ENCODE measurements at places on chromosomes 16 and 17. TPM values are rescaled to one million over a fixed set of nuclear protein-coding genes. Genes with fewer than 3 reads are reported as not detected.

DNA sequence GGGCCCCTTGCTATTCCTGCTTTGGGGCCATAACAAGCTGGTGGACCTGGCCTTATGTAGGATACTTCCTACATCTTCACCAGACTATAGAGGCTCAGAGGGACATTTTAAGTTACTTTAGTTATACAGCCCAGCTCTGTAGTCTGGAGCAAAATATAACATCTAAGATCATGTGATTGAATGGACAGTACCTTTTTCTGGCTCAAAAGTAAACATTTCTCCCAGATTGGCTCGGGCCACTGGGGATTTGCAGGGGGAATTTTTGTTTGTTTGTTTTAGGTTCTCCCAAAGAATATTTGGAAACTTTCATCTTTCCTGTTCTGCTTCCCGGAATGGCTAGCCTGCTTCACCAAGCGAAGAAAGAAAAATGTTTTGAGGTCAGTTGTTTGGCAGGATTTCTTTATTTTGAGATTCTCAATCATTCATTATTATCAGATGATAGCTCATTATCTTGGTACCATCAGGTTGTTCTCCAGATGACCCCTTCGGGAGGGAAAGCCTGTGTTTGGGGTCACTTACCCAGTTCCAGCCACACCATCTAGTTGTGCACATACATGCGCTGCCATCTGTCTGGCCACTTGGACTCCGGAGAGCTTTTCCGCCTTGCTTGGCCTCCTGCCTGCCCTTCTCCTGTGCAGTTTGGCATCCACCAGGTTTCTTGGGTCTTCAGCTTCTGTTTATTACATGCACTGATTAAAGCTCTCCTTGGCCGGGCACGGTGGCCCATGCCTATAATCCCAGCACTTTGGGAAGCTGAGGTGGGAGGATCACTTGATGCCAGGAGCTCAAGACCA lies 17.2 kb downstream of the IQCK start:
- no peak for ATAC-seq

DNA sequence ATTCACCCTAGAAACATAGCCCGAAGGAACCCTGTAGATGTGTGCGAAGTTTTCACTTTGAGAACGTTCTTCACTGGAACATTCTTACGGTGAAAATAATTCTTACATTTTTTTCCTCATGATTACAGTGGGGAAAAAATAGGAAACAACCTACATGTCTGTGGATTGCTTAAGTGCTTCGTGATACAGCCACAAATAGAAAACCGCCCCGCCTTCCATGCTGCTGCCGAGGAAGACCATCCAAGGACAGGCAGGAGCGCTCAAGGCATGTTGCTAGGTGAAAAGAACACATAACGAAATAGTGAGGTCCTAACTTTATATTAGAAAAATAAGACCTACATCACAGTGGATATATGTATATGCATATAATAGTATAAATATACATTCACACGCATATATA lies 78.8 kb downstream of the BMERB1 start:
- no peak for ATAC-seq

DNA sequence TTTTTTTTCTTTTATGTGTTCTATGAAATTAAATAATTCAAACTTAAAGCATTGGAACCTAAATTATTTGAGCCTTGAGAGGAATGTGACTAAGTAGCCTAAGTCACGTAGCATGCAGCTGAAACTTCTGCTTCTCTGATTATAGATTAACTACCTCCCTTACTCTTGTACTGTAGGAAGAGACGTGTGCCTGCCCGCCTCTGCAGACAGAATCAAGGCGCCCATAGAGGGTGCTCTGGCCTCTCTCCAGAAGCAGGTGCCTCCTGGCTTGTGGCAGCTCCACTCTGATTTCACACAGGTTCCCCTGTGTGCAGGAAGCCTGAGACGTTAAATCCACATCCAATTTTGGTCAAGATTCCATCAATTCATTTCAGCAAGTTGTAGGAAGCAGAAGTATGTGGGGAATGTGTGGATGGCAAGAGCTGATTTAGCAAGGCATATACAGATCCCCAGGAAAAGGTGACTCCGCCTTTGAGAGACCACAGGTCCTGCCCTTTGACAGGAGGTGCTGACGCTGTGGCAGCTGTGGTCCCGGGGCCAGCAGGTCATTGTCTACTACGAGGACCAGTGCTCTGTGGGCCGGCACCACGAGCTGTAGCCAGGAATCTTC lies 1418.8 kb downstream of the CDH11 start:
- no peak for ATAC-seq

- ATAC-seq, result no peak
Observed at GRCh38 chr17:7750321-7750821, 32.8 kb downstream of the DNAH2 start.

- ATAC-seq, result no peak
Observed at GRCh38 chr16:20520103-20520502, 56.1 kb downstream of the ACSM2B start.

DNA sequence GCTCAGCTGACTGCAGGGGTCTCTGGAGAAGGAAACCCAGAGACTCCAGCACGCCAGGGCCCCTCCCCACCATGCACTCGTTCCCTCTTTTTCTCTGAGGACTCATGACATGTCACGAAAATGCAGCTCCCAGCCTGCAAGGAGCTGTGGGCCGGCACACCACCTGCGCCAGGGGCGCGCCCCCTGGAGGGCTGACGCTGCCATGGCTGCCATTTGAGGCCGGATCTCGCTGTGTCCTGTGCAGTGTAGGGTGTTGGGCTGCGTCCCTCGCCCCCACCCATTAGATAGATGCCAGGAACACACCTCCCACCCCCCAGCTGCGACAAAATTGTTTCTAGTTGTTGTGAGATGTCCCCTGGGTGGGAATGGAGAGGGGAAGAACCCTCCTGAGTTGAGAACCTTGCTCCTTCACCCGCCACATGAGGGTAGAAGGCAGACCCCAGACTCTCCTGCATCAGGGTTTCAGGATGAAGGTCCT lies 8.2 kb downstream of the SYNGR2 start:
- peak; percentile 88 for ATAC-seq

GRCh38 chr16:24253192-24253591 lies 2.9 kb upstream of the CACNG3 start:
- peak; percentile 37 for ATAC-seq

GRCh38 chr16:2429771-2430663 lies 770 bp downstream of the CCNF start:
- peak; percentile 11 for ATAC-seq

- peak; percentile 42 for ATAC-seq
Observed at GRCh38 chr17:40303009-40303657, 5.8 kb upstream of the RARA start.

DNA sequence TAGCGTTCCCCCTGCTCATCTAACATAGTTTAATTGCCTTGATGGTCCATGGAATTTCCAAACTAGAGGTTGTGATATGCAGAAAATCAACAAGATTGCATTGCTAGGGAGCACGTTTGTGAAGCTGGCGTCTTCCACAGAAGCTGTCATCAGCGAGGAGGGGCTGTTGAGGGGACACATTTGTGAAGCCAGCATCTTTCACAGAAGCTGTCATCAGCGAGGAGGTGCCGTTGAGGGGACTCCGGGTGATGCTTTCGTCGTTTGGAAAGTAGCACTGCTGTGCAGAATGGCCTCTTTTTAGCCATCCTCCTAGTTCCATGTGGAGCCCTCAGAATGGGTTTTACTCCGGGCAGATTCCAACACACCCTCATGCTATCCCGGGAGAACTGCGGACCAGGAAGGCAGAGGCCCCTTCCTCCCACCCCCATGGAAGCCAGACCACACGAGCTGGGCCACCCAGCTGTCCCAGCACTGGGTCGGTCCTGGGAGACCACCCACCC lies 119.6 kb upstream of the CHMP6 start:
- ATAC-seq, result no peak

DNA sequence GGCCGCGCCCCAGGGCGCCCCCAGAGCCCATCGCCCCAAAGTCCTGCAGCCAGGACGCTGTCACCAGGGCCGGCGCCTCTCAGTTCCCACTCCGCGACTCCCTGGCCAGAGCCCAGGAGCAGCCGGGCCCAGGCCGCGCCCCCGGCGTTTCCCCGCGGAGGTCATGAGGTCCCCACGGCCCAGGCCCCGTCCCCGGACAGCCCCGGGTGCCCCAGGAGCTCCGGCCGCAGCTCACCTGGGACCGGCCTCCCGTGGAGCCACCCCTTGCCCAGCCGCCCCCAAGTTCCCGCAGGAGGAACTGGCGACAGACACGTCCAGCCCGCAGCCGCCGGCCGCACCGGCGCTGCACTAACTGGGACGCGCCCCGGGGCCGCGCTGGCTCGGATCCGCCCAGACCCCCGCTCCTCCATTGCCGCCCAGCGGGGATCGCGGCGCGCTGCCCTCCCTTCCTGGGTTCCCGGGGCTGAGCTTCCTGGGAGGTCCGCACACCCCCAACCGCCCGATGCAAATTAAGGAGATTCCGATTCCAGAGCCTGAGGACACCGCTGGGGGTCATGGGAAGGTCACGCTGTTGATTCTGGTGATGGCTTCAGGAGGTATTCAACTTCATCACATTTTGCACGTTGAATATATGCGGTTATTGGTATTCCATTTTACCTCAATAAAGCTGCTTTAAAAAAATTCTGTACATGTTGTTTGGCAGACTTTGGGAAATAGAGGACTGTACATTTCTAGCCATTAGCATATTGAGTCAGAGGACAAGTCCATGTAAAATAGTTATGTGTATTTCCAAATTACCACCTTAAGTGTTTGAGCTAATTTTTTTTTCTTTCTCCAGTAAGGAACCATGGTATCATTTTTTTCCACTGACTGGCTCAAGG lies 9.9 kb downstream of the AHSP start:
- ATAC-seq, result peak; percentile 94

DNA sequence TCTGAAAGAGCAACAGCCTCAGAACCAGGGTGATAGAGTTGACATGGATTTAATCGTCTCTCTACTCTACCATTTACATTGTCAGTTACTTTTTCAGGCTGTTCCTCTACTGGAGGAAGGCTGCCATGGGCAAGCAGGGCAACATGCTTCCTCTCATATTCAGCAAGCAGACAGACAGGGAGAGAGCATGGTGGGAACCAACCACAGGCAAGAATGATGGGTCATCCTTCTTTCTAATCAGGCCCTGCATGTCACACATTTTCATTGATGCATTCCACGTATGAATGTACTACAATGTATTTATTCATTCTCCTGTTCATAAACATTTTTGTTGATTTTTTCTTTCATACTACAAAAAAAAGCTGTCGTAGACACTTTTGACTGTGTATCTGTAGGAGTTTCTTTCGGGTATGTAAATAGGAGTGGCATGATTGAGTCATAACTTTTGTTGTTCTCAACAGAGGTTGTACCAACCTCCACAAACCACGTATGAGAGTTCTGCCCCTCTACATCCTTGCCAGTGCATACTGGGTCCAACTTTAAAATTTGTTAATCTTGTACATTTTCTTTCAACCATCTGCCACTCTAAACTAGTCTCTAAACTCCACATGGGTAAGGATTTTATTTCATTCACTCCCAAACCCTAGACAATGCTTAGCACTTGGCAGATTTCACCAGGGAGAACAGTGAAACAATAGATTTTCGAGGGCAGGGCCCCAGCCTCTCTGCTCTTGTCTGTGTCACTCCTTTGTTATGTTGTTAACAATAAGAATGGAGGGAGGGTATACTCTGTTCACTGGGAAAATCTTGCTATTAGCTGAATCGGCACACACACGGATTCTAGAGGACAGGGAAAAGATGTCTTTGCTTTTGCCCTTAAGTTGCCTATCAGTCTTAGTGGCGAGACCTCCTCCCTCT lies 58.7 kb downstream of the CMC2 start:
- no peak for ATAC-seq

DNA sequence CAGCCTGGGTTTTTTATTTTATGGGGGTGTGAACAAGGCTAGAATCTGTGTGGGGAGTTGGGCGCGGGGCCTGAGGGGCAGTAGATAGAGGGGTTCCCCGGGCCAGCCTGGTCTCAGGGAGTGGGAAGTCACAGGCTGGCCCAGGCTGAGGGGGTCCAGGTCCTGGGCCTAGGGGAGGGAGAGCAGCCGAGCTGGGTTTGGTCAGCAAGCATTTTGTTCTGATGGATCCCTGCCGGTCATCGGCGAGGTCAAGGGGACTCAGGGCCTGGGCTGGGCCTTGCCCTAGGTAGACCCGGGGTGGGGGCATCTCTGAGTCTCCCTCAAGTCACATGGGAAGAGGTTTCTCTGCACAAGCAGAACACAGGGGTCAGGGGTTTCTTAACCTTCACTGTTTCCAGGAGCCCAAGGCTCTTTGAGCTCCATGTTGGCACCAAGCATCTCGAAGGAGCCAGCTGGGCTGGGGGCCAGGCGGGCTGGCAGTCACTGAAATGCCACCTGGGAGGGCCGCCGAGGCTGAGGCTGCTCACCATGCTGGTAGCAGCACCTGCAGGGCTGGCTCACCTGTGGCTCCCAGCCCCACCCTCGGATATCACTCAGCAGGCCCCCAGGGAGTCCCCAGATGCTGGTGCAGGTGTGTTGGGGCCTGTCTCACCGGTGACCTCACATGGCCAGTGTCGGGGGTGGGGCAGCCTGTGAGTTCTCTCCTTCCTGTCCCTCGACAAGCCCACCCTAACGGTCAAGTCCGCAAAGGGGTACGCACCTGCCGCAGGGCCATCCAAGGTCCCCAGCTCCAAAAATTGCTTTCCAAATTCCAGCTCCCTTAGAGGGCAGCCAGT lies 41.0 kb downstream of the SLC7A5 start:
- ATAC-seq, result no peak

DNA sequence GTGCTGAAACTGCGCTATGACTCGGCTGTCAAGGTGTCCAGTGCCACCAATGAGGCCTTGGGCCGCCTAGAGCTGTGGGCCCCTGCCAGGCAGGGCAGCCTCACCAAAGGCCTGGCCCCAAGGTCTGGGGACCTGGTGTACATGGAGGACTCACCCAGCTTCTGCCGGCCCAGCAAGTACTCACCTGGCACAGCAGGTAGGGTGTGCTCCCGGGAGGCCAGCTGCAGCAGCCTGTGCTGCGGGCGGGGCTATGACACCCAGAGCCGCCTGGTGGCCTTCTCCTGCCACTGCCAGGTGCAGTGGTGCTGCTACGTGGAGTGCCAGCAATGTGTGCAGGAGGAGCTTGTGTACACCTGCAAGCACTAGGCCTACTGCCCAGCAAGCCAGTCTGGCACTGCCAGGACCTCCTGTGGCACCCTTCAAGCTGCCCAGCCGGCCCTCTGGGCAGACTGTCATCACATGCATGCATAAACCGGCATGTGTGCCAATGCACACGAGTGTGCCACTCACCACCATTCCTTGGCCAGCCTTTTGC lies 25.0 kb downstream of the WNT9B start:
- no peak for ATAC-seq

GRCh38 chr16:4505356-4506147 lies 29.4 kb downstream of the HMOX2 start:
- no peak for ATAC-seq

Gene PRKCB
- total RNA-seq, result 21.0 TPM

Gene KCNG4
- total RNA-seq, result 0.23 TPM

Gene ZP2
- not detected for total RNA-seq

Gene MFAP4
- 7.3 TPM for total RNA-seq

Gene IFT20
- 69.2 TPM for total RNA-seq

Measured in motor neuron (in vitro differentiated cells).